Memory B cell (primary cell): ENCODE measurements at places on chromosomes 12 and 14.

DNA sequence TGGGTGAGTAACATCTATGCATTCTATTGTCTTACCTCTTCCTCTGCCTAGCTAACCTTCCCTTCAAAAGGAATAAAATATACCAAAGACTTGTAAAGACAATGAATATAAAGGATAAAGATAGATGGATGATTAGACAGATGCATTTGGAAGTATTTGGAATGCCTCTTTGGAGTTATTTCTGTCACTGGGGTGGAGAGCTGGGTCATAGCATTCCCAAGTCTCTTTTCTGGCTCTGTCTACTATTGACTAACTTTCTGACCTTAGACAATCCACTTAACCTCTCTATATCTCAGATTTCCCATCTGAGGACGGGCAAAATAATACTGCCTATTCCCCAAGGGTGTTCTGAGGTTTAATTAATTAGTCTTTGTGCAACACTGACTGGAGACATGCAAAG lies 517.4 kb downstream of the DIO2 start:
- DNase-seq = no peak

- no peak for DNase-seq
Observed at GRCh38 chr12:124227951-124228711, 66.8 kb upstream of the RFLNA start.

- no peak for DNase-seq
Observed at GRCh38 chr14:83556746-83557453, 1973.0 kb upstream of the FLRT2 start.

DNA sequence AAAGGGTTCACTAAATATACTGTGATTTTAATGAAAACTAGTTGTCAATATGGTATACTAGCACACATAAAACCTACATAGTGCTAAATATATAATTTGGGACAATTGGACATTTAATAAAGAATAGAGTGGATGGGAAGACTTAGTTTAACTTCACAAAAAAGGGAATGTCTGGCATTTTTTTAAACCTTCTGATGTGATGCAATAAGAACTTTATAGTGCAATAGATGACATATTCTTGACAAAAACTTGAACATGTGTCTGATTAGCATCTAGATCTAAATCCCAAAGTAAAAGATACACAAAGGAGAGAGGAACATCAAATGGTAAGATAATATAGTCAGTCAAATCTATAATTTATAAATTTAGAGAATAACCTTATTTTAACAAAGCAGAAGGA lies 488.3 kb upstream of the SYT1 start:
- no peak for DNase-seq

- DNase-seq = no peak
Observed at GRCh38 chr14:82776958-82777357, 1243.3 kb upstream of the SEL1L start.

- DNase-seq = no peak
Observed at GRCh38 chr12:129966146-129966995, 62.5 kb upstream of the TMEM132D start.

DNA sequence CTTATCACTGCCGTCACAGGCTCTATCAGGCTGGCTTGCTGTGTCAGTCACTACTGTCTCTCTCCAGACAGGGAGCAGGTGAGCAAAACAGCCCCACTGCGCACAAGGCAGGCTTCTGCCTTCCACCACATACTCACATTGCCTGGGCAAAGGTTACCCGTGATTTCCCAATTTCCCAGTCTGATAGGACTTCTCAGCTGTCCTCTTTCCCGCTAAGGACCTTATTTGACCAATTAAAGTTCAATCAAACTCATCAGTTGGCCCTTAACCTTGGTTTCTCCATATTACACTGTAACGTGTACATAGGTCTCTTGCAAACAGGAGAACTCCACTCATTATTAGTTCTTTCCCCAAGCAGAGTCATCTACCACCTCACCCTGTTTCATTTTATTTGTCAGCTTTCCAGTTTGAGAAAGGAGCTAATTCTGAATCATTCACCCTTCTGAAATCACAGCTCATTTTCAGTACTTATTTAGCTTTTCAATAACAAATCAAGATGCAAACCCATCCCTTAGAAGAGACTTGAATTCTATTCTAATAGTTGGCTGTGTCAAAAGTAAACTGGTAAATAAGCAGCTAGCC lies 170.8 kb downstream of the ESR2 start:
- no peak for DNase-seq

GRCh38 chr12:96177013-96177412 lies 17.2 kb upstream of the ELK3 start:
- DNase-seq = no peak

- no peak for DNase-seq
Observed at GRCh38 chr14:68840454-68840853, 47.6 kb upstream of the ZFP36L1 start.

GRCh38 chr12:12685305-12685704 lies 10.7 kb downstream of the GPR19 start:
- no peak for DNase-seq

- DNase-seq = no peak
Observed at GRCh38 chr14:68637106-68638021, 155.5 kb downstream of the ZFP36L1 start.

DNA sequence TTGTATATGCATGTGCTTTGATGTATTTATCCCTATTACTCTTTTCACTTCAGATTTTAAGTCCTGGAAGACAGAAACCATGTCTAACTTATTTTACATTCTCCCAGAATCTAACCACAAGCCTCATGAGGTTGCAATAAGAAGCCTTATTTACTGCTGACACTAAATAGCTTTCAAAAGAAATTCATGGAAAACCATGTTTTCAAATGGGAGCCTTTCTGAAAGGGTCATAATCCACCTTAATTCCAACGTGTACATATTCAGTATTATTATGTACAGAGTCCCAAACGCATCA lies 34.4 kb downstream of the CORO1C start:
- no peak for DNase-seq

- DNase-seq = no peak
Observed at GRCh38 chr12:65263777-65264176, 14.7 kb upstream of the MSRB3 start.

DNA sequence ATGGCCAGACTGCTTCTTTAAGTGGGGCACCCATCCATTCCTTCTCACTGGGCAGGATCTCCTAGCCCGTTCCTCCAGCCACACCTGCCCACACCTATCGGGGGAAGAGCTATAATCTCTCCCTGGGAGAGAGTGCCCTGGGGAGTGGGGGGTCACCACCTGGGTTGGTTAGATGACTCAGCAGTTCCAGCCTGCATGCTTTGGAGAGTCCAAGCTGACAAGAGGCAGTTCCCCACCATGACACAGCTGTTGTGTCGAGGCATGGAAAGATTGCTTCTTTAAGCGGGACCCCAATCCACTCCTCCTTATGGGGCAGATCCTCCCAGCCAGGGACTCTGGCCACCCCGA lies 52.6 kb upstream of the PPFIA2 start:
- DNase-seq = no peak

DNA sequence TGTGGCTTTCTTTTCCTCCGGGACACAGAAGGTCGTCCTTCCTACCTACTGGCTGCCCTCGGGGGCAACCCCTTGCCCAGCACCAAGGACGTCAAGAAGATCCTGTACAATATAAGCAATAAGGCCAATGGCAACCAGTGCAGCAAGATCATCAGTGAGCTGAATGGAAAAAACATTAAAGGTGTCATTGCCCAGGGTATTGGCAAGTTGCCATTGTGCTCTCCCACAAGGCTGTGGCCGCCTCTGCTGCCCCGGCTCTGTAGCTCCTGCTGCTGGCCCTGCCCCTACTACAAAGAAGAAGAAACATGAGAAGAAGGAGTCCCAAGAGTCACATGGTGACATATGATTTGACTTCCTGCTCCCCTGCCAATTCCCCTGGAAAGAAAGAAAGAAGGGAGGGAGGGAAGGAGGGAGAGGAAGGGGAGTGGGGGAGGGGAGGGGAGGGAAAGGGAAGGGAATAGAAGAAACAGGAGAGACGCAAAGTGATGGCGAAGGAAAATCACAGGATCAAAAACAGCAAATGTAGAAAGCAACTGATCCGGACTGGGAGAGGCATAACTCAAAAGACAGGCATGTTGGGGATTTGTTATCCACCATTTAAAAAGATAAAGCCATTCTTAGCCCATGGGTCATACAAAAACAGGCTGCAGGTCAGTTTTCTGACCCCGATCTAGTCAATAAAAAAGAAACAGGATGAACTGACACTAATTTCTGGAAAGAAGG lies 61.3 kb upstream of the RESF1 start:
- no peak for DNase-seq

DNA sequence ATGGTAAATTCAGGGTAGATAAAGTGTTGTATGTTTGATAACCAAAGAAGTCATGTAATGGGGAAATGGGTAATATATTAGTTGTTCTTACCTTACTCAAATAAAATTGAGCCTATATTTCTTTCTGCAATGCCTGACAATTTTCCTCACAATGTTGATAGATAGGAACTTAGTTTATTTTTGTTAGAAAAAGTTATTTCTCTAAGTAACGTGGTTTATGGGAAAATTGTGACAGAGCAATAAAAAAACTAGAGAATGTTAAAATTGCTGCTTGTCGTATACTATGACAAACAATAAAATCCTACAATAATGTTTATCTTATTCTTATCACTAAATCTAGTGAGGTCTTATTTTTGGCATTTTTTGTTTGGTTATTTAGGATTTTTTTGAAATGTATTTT lies 534.1 kb downstream of the TMTC2 start:
- no peak for DNase-seq

DNA sequence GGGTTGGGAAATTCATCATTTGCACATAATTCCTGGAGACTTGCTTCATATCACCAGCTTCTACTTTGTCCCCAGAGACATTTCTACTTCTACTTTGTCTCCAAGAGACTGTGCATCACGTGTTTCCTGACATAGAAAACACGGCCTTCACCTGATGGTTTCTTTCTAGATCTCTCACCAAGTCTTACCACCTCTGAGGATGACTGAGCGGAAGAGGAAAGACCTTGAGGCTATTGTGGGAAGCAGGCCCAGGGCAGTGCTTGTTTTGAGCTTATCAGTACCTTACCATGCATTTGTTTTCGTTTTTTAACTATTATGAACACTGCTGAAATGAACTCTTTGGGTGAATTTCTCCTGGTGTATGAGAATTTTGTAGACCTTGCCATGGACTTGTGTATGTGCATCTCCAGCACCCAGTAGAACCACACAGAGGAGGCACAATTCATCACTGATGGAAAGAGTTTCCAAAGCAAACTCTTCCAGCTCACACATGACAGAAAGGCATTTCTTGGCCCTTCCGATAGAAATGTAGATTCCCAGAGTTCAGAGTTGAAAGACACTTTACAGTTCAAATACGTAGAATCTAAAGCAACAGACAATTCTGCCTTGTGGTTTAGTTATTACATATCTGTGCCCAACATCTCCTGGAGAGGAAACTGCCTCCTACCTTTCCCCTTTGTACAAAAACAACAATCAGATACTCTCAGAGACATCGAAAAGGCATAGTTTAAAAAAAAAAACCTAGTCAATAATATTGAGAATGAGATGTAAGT lies 434.7 kb downstream of the FUT8 start:
- DNase-seq = no peak

DNA sequence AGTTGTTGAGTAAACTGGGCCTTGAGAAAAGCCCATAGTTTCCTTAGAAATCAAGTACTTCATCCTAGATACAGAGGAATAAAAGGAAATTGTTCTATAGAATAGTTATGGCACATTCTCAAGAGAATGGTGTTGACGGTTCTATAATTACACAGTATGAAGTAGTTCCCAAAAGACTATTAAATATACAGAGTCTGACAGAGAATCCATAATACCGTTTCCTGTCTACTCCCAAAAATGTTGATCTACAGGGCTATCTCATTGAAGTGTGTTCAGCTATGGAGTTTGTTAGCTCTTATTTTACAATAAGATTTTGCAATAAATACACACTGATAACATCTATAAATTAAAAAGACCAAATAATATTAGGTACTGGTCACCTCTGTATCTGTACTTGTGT lies 799.7 kb downstream of the RPS29 start:
- no peak for DNase-seq

- DNase-seq = no peak
Observed at GRCh38 chr12:109680264-109681005, 33.2 kb upstream of the FAM222A start.

DNA sequence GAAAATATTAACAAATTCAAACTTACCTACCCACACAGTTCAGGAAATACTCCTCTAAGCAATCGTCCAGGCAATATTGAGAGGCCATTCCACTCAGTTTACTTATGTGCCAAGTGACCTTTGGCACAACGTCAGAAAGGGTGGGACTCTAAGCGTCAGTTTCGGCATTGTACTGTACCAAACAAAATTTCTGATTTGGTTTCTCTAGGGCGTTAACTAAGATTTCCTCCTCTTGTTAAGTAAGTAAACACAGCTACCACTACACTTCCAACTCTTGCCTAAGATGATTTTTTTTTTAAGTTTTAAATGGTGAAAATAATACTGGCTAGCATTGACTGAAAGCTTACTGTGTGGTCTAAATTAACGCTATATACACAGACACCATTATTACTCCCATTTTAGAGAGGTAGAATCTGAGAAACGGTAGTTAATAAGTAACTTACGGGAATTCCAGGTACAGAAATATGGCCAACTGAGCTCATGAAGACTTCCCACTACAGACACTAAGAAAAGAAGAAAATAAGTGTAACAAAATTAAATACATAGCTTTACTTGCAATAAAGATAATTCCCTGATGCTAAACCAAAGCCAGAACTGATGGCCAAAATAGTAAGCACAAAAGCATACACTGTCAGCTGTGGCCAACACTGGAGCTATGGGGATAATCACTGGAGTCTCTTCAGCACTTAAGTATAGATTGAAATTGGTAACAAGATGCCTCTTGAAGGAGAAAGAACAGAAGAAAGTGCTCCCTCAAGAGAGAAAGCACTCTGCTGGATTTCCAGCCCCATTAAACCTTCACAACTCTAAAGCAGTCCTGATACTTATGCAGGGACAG lies 76.1 kb downstream of the EPS8 start:
- no peak for DNase-seq

DNA sequence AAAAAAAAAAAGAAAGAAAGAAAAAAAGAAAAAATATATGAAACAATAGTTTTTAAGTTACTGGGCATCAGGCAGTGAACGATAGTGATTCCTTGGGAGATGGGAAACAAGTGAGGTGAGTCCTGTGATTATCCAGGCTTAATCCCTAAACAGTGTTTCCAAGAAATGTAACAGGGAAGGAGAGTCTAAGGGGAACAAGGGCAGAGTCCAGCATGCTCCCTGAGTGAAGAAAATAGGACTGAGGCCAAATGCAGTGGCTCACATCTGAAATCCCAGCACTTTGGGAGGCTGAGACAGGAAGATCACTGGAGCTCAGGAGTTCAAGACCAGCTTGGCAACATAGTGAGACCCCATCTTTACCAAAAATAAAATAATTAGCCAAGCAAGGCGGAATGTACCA lies 40.7 kb downstream of the R3HDM2 start:
- DNase-seq = no peak

- no peak for DNase-seq
Observed at GRCh38 chr14:61977217-61977616, 215.0 kb downstream of the SNAPC1 start.

DNA sequence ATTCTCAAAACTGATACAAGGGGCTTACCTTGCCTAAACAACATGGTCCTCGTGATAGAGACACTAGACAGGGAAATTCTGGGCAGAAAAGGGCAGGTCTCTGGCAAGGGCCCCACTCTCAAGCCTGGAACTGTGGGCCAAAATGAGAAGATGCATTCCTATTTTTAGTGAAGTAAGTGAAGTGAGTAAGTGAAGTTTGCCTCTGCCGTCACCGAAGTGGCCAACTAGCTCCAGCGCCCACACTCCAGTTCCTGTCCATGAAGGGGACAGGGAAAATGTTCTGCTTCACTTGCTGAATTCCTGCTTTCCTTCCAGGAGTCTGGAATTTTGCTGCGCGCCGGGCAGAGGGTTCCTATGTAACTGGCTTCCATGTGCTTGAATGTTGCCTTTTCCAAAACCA lies 1035.6 kb upstream of the TMEM132C start:
- DNase-seq = no peak

- DNase-seq = no peak
Observed at GRCh38 chr14:23464700-23465099, 4.8 kb upstream of the NGDN start.
